Activated CD8-positive, alpha-beta memory T cell treated with anti-CD3 and anti-CD28 coated beads for 1 hour (primary cell): ENCODE measurements at places on chromosomes 12 and 14.

DNA sequence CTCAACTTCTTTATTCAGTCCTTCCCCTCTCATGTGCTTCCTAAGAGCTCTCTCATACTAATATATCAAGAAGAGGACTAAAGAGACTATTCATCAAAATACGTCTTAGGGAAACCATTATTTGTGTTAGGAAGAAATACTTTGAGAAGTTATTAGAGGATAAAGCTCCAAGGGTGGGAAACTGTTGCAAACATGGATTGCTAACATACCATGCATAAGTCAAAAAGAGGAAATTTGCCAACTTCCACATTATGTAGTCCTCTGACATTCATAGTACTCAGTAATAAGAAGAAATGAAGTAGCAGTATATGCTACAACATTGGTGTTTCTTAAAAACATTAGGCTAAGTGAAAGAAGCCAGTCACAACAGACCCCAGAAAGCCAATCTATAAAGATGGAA is 128.8 kb upstream of the CLEC14A start:
- DNase-seq: no peak

- DNase-seq: no peak
Measured at GRCh38 chr12:113361574-113362370, 3.4 kb downstream of the PLBD2 start.

- no peak for DNase-seq
Measured at GRCh38 chr12:122001466-122002209, 20.0 kb upstream of the BCL7A start.

- no peak for DNase-seq
Measured at GRCh38 chr12:65155784-65156183, 13.6 kb upstream of the LEMD3 start.

- DNase-seq: no peak
Measured at GRCh38 chr14:99792551-99793212, 531 bp upstream of the EML1 start.

- DNase-seq: no peak
Measured at GRCh38 chr14:72686101-72686500, 207.8 kb downstream of the DPF3 start.

- DNase-seq: no peak
Measured at GRCh38 chr14:33349871-33350270, 411.2 kb downstream of the NPAS3 start.

DNA sequence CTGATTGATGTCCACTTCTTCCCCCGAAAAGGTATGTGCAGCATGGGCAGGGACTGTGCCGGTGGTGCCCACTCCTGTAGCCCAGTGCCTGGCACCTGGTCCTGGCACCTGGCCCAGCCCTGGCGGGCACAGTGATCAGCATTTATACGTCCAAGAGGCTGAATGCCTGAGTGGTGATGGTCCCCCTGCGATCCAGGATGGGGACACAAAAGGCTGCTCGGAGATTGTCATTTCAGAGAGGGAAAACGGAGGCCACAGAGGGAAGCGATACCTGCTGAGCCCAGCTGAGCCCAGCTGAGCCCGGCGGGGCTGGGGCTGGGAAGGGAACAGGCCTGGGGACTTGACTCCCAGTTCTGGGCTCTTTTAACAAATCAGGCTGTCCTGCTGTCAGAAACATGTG is 55.8 kb downstream of the PRIMA1 start:
- DNase-seq: no peak

DNA sequence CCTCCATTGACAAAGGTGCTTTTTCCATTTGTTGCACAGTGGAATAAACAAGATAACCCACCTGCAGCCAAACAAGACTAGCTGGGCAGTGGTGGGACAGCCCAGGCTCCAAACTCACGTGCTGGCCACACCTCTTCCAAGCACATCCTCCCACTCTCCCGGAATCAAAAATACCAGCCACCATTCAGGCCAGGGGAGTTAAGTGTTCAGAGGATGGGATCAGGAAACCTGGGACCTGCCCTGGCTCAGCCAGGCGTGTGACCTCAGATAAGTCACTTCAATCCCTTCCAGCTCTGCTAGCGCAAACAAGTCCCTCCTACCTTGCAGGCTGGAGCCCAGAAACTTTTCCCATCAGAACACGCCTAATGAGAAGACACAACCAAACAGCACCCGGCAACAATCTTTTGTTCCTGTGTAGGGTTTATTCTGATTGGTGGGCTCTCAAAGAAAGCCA is 43.3 kb downstream of the ACTN1 start:
- DNase-seq: no peak

- no peak for DNase-seq
Measured at GRCh38 chr12:28265435-28266042, 75.3 kb downstream of the CCDC91 start.

DNA sequence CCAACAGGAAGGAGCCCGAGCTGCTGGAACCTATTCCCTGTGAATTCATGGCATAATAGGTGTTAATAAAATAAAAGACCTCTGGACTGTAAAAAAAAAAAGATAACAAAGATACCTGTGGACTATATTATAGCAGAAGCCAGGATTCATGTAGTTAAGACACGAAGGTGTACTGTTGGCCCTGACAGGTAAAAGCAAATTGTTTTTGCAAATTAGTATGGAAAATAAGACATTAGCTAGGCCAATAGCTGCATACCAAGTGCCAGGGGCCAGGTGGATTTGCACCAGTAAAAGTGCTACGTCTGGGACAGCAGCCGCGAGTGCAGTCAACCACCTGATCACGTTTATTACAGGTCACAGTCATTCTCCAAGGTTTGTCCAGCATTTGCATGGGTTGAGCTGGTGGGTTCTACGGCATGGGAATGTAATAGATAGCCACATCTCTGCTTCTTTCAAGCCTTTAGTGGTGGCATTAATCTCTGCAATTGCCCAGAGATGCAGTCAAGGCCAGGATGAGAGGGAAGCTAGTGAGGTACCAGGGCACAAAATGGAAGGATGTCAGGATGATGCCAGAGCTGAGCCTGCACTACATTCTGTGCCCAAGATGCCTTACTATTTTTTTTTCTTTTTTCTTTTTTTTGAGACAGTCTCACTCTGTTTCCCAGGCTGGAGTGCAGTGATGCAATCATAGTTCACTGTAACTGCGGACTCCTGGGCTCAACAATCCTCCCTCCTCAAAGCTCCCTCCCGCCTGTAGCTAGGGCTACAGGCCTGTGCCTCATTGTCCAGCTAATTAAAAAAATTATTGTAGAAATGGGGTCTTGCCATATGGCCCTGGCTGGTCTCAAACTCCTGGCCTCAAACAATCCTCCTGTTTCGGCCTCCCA is 26.3 kb downstream of the TNFAIP2 start:
- DNase-seq: no peak

DNA sequence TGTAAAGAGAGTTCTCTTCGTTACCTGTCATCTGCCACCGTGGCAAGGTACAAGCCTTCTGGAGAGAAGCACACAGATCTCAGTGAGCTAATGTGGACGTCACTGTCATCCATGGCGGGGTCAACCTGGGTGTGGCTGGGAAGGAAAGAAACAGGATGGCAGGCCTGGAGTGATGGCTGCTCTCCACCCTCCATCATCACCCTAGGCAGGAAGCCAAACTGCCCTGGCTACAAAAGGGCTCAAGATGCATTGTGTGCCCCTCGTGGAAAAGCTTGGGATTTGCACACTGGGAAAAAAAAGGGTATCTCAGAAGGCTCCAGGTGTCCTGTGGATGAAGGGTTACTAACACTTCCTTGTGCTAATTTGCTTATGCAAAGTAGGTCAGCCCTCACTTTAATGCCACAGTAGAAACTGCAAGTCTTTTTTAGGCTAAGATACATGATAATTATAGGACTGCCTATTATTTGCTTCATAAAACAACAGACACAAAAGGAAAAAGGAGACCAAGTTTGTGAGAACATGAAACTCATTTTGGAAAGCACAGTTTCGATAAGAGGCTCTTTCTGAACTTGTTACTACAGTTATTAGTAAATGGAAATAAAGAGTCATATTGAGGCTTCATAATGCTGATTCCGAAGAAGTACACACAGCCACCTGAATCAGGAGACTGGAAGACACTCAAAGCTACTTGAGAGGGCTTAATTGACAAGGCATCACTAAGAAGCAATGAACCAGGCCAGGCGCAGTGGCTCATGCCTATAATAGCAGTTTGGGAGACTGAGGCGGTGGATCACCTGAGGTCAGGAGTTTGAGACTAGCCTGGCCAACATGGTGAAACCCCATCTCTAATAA is 18.9 kb downstream of the RFC5 start:
- no peak for DNase-seq

DNA sequence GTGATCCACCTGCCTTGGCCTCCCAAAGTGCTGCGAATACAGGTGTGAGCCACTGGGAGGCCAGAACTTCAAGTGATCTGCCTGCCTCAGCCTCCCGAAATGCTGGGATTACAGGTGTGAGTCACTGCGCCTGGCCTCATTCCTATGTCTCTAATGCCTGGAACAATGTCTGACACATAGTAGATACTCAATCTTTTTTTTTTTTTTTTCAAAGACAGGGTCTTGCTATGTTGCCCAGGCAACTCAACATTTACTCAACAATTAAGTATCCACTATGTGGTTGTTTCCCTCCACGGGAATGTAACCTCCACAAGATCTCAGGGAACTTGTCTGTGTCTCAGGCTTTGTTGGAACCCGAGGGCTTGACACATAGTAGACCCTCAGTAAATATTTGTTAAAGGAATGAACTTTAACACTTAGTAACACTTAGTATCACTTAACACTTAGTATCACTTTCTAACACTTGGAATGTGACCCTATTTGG is 3.0 kb upstream of the TMEM120B start:
- no peak for DNase-seq

GRCh38 chr12:80936642-80937390 is 918 bp downstream of the LIN7A start:
- DNase-seq: no peak

DNA sequence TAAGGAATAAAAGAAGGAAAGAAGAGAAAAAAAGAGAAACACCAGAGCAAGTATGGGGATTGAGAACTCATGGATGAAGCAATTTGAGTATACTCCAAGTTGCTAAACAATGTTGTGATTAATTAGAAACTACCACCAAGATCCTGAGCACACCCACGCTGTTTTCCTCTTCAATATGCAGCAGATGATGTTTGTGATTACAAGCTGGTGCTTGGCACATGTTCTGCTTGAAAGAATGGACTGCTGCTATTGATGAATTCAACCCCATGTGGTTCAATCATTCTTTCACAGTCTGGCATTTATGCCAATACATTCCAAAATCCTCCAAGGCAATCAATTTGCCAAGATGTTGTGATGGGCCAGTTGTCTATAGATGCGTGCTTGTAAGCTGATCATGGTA is 146.8 kb downstream of the SLC2A13 start:
- DNase-seq: no peak

DNA sequence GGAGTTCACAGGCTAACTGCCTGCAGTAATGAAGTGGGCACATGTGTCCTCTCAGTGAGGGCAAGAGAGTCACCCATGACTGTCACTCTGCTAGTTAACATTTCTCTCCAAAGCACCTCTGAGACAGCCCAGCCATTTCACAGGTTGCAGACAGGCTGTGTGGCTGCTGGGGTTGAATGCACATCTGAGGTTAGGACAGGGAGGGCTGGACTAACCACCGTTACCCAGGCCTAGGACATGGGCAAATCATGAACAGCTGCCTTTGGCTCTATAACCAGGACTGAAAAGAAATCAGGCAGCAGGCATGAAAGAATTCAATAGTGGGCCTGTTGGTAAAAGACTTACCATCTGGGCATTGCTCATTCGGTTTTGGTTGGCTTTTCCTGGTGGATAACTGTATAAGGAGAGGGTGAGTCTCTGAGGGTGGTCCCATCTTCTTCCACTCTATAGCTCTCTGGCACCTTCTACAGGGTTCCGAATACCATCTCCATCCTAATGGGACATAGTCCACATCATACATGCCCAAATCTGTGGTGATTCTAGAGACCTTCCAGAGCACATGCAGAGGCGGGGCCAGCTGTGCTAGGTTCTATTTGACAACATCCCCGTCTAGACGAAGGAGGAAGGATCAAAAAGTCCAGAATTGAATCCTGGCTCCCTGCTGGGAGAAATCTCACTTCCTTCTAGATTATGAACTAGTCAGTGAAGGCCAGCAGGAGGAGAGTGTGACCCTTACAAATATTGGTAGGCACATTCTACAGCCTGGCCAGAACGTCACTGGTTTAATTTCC is 10.8 kb downstream of the CRACR2A start:
- no peak for DNase-seq

DNA sequence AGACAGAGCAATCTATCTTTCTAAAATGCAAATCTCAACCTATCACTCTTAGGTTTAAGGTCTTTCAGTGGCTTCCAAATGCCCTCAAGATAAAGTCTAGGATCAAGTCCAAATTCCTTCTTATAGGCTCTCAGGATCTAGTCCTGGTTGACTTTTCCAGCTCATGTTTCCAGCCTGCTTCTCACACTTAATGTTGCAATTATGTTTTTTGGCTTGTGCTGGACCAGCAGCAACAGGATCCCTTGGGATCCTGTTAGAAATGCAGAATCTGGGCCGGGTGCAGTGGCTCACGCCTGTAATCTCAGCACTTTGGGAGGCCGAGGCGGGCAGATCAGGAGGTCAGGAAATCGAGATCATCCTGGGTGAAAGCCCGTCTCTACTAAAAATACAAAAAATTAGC is 10.6 kb downstream of the GPR33 start:
- DNase-seq: no peak
